ENCODE measurements at places on chromosomes 1 and 21.

DNA sequence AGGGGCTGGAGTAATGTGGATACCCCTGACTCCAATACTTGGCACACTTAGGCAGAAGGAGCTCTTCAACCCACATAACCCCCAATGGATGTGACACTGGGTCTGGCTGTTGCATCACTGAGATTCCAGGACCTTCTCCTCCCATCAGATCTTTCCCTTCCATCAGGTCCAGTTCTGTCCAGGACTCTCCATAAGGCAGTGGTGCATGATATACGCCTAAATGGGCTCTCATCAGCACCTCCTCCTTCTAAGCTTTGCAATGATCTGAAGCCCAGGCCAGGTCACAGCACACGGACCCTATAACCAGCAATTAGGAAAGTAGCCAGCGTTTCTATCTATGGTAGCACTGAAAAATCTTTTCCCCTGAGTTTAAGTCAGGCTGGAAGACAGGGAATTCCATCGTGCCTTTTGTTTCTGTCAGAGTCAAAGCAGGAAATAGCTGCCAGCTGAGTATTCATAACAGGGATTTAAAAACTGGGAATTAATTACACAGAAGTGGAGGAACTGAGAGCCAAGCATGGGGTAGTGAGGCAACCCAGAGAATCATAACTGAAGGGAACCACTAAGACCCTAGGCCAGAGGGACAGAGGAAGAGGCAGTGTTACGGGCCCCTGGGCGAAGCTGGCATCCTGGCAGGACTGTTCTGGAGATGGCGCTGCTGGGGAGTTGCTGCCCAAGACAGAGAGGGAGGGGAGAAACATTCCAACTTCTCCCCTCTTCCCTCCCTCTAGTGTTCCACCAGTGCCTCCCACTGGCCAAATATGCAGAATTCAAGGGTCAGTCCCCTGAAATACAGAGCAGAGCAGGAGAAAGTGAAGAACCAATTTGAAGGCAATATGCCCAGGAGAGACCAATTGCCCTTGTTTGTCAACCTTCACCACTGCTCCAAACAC, 37.5 kb upstream of the HOOK1 start:
- no peak for DNase-seq

GRCh38 chr1:9224664-9225410, 9.7 kb upstream of the H6PD start:
- DNase-seq, result no peak

DNA sequence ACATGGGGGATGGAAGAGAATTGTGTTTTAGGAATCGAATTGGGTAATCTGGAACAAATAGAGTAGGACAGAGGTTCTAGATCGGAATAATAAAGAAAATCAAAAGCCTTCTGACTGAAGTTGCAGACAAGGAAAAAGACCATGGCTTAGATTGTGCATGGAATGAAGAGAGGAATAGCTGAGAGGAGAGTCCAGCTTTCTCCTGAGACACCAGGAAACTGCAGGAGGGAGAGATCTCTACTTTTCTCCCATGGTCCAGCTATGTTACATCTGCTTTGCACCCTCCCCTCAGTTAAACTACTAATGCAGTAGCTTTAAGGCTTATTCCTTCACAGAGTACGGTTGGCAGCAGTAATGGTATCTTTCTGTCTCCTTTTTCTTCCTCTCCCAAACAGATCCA, 13.4 kb downstream of the SLAMF7 start:
- no peak for DNase-seq

GRCh38 chr1:111446967-111447892, 1.8 kb downstream of the WDR77 start:
- no peak for DNase-seq

GRCh38 chr1:201535046-201535918, 3.6 kb upstream of the NAV1 start:
- DNase-seq, result no peak

GRCh38 chr1:21564521-21565095, 55.4 kb downstream of the ALPL start:
- DNase-seq, result no peak

- no peak for DNase-seq
Measured at GRCh38 chr1:8939362-8939995, 6.2 kb upstream of the CA6 start.

GRCh38 chr1:43439781-43440180, 13.9 kb downstream of the HYI start:
- DNase-seq, result no peak

DNA sequence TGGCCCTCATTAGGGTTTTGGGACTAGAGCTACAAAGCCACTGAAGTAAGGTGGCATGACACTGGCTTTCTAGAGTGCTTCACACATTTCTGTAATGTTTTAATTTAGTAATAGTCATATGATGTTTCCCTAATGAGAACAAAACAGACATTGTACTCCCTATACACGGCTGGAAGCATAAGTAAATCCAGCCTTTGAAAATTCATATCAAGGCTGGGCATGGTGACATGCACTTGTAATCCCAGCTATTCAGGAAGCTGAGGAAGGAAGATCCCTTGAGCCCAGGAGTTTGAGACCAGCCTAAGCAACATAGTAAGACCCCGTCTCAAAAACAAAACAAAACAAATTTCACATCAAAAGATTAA, 7.4 kb downstream of the USP48 start:
- DNase-seq, result no peak

DNA sequence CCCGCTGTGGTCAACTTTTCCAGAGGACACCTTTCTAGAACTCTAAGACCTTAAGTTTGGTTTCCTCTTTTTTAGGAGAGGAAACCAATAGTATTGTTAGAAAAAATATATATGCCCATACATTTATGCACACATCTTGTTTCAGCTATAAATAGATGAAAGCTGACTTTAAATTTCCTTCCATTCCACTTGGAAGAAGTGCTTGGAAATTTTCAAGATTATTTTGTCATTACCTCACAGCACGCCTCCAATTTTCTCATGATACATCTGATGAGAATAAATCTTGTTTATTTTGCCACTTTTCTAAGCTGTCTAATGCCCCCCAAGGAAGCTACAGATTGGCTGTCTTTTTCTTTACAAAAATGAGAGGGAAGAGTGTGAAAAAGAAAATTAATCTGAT, 65.8 kb downstream of the NIBAN1 start:
- no peak for DNase-seq

DNA sequence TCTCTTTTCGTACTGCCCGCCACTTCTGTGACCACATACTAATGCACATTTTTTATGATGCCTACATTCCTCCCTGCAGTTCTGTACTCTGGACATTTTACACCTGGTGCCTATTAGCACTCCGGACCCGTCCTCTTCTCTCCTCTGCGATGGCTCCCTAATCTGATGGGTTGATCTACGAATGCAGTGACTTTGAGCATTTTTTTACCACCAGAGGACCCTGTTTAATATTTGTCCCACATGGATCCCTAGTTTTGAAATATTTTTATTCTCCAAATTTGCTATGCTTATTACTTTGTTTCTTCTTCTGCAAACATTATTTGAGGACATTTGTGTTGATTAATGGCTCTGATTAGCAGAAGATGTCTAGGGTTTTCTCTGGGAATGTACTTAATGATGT, 5.2 kb downstream of the PPFIA4 start:
- DNase-seq, result no peak

- DNase-seq, result no peak
Measured at GRCh38 chr1:29237852-29238619, 1.7 kb downstream of the PTPRU start.

GRCh38 chr1:222068101-222068500, 326.2 kb upstream of the DUSP10 start:
- DNase-seq, result no peak

DNA sequence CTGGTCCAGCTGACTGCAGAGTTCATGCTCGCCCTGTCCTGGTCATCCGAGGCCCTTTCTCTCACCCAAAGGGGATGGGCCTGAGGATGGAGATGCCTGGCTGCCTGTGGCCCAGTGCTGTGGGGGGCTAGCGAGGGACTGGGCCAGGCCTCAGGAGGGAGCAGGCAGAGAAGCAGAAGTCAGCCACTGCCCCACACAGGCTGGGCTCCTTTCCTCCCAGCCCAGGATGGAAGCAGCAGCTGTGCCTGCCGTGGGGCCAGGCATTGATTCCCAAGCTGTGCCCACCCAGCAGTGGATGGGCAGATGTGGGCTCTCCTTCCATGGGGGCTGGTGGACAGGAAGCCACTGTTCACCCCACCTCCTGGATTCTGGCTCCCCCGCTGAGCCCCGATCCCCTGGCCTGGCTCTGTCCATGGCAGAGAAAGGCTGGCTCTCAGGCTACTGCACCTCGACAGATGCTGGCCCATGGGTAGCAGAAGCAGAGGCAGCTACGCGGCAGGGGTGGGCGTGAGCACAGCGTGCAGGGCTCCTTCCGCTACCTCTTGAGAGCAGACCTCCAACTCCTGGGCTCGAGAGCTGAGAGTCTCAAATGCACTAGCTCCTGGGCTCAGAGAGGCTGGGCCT, 24.6 kb downstream of the RUNX3 start:
- no peak for DNase-seq

DNA sequence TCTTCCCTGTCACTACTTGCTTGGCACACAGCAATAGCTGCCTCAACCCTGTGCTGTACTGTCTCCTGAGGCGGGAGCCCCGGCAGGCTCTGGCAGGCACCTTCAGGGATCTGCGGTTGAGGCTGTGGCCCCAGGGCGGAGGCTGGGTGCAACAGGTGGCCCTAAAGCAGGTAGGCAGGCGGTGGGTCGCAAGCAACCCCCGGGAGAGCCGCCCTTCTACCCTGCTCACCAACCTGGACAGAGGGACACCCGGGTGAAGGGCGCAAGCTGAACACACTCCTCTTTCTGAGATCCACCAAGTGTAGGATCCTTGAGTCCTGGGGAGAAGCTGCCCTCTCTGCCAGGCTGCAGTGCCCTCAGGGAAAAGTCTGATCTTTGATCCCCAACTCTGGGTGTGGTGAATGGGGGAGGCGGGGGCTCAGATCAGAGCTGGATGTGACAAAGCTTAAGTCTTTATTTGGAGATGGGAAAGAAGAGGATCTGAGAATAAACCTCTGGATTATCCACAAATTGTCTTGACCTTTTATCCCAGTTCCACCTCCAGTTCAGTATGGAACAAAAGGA, 1.2 kb downstream of the RXFP4 start:
- DNase-seq, result no peak

GRCh38 chr1:63845346-63845745, 71.5 kb downstream of the ROR1 start:
- no peak for DNase-seq

GRCh38 chr1:209797978-209798639, 7.8 kb downstream of the IRF6 start:
- no peak for DNase-seq

- no peak for DNase-seq
Measured at GRCh38 chr1:231720652-231721325, 94.2 kb downstream of the DISC1 start.

GRCh38 chr1:116737855-116738321, 16.3 kb upstream of the CD2 start:
- no peak for DNase-seq

DNA sequence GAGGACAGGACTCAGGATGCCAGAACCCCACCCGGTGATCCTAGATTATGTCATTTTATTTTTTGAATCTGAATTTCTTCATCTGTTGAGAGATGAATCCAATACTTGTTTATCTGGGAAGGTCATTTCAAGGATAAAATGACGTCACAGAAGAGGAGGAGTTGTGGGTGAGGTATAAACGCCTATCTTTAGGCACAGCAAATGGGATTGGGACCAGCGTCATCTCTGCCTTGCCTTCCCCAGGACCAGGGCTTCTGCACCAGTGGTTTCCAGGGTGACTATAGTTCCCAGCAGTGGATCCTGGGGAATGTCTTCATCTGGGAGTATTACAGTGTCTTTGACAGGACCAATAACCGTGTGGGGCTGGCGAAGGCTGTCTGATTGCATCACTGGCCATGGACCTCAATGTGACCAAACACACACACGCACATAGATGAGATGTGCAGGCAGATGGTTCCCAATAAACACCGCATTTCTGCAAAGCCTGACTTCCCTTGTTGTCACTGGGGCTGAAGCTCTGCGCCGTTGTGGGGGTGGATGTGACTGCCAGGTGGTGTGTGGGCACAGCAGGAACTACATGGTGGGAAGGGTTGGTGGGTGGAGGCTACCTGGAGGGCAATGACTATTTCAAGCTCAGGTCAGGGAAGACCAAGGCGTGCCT, 28.1 kb downstream of the KCNA10 start:
- DNase-seq, result no peak

GRCh38 chr1:6294890-6295556, 34.1 kb upstream of the GPR153 start:
- no peak for DNase-seq

GRCh38 chr1:25765136-25765922, 34.7 kb upstream of the SELENON start:
- DNase-seq, result no peak

DNA sequence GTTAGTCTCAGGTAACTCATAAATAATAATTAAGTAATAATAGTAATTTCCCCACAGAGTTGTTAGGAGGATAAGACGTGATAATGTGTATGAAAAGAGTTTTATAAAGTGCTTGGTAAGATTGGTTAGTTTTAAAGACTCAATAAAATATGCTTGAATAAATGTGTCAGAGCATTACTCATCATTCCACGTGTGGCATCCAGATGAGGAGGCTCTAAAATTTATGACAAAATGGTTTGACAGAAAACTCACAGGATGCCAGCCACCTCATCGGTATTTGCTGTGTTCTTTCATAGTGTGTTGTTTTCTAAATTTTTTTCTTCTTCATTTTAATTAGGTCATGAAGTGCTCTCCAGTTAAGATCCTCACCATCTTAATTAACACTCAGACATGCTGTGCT, 19.1 kb upstream of the SPAG17 start:
- no peak for DNase-seq

- DNase-seq, result no peak
Measured at GRCh38 chr1:194117582-194117981, 931.2 kb upstream of the B3GALT2 start.

- DNase-seq, result no peak
Measured at GRCh38 chr1:234958066-234958705, 170.5 kb downstream of the TOMM20 start.

- no peak for DNase-seq
Measured at GRCh38 chr1:171351961-171352360, 38.0 kb downstream of the FMO4 start.

DNA sequence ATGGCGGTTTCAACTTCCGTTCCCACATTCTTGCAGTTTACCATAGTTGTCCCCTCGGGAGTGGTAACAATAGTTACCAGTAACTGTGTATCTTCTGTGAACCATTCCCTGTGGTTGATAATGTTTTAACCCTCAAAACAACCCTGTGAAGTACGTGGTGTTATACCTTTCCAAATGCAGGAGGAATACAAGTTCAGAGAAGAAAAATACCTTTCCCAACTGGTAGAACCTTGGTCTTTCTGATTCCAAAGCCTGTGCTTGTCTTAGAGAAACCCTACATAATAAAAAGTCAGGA, 789 bp downstream of the BTF3L4 start:
- no peak for DNase-seq

GRCh38 chr1:3623441-3624199, 1.2 kb upstream of the TPRG1L start:
- no peak for DNase-seq

- no peak for DNase-seq
Measured at GRCh38 chr21:26093122-26093521, 77.4 kb downstream of the APP start.

DNA sequence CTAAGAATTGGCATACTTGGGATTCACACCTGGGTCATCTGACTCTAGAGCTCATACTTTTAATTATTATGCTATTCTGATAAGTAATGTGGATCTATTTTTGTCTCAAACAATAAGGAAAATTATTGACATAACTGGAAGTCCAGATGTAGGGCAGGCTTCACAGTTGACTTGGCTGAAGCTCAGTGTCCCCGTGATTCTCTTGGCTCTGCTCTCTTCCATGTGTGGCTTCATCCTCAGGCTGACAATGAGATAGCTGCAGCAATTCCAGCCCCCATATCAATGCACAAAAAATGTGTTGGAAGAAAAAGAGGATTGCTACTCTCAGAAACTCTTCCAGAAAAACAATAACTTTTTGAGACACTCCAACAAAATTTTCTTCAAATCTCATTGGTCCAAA, 23.8 kb downstream of the HSD11B1 start:
- DNase-seq, result no peak
